ENCODE measurements at places on chromosomes 13 and 19. TPM values are rescaled to one million over a fixed set of nuclear protein-coding genes. Genes with fewer than 3 reads are reported as not detected.

DNA sequence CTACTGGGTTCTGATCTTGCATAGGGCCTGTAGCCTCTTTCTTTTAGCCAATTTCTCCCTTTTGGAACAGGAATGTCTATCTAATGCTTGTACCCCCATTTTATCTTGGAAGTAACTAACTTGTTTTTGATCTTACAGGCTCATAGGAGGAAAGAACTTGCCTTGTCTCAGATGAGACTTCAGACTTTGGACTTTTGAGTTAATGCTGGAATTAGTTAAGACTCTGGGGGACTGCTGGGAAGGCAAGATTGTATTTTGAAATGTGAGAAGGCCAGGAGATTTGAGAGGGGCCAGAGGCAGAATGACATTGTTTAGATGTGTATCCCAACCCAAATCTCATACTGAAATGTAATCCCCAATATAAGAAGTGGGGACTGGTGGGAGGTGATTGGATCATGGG is 2.5 kb upstream of the ZNF546 start:
- DNase-seq = no peak

GRCh38 chr13:94121686-94122085 is 357.8 kb downstream of the DCT start:
- no peak for DNase-seq

- peak; percentile 91 for DNase-seq
Measured at GRCh38 chr19:35211545-35212230, 16.9 kb downstream of the FAM187B start.

Gene CABP5
- total RNA-seq = not detected

Gene TMEM205
- 26.1 TPM for total RNA-seq

All from CD4-positive, alpha-beta memory T cell (primary cell).